NCI-H82 (cell line): ENCODE measurements at places on chromosomes 2 and 18.

GRCh38 chr18:23778828-23779227, 89.6 kb downstream of the LAMA3 start:
- DNase-seq, result no peak

DNA sequence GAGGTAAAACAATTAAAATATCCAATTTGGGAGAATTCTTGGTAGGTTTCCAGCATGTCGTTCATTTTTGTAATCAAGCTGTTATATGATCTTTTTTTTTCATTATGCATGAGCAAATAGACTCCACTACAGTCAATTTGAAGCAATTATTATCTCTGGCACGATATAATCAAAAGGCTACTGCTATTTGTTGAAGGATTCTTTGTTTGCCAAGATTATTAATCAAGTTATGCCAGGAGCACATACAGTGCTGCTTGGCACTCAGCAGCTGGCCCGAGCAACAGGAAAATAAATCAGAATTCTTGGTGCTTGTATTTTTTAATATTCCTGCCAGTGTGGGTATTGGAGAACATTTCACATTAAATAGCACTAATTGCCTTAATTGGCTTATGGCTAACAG, 279.5 kb downstream of the RND3 start:
- peak; percentile 64 for DNase-seq

DNA sequence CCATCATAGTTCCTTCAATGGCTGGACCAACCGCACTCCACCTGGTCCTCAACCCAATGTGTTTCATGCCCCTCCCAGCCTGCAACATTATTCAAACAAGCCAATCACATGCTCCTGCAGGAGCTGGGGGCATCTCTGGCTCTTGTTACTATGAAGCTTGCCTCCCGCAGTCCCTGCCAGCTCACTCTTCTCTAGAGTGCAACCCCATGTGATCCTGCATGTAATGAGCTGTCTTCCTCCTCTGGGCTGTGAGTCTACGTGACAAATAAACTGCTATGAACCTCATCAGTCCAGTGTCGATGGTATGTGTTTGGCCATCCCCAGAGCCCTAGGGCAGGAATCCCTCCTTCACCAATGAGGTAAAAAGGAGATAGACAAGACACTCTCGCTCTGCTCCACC, 15.8 kb upstream of the BOD1L2 start:
- no peak for DNase-seq

DNA sequence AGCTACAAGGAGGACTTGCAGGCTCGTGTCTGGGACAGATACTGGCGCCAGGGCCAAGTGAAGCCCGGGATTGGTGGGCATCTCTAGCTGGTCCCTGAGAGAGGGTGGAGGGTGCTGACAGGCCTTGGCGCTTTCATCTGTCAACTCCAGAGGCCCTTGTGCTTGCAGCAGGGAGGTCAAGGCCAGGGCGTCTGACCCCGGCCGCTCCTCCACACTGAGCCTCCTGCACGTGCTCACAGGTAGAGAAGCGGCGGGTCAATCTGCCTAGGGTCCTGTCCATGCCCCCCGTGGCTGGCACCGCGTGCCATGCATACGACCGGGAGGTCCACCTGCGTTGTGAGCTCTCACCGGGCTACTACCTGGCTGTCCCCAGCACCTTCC, 9.5 kb downstream of the CAPN10 start:
- no peak for DNase-seq

- DNase-seq, result no peak
These were observed 2.8 kb upstream of the RAX start for GRCh38 chr18:59276047-59276446.

DNA sequence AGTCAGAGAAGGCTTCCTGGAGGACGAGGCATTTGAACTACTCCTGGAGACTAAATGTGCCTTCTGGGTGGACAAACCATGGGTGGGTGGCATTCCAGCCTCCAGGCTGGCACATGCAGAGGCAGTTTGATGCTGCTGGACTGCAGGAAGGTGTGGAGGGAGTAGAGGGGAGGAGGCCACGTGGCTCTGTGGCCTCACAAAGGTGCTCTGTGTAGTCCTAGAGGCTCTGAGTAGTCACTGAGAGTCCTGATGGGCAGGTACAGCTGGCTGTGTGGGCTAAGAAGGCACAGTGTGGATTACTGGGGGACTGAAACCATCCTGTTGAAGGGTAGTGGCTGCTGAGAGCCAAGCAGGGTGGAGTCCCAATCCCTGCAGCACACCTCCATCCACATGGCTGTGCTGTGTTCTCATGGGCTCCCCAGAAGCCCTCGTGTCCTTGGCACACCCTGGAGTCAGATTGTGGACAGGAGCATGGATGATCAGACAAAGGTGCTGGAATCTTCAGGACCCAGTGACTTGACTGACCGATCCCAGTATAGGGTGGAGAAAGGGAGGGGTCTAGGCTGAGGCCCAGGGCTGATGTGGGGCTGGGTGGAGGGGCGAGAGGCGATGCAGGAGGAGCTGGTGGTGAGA, 87.4 kb upstream of the HS6ST1 start:
- DNase-seq, result peak; percentile 66

GRCh38 chr18:35131387-35132020, 90.3 kb downstream of the MAPRE2 start:
- DNase-seq, result no peak
